ENCODE measurements at places on chromosomes 1 and 21.

- DNase-seq = no peak
Measured at GRCh38 chr1:204287466-204287891, 72.2 kb downstream of the PLEKHA6 start.

DNA sequence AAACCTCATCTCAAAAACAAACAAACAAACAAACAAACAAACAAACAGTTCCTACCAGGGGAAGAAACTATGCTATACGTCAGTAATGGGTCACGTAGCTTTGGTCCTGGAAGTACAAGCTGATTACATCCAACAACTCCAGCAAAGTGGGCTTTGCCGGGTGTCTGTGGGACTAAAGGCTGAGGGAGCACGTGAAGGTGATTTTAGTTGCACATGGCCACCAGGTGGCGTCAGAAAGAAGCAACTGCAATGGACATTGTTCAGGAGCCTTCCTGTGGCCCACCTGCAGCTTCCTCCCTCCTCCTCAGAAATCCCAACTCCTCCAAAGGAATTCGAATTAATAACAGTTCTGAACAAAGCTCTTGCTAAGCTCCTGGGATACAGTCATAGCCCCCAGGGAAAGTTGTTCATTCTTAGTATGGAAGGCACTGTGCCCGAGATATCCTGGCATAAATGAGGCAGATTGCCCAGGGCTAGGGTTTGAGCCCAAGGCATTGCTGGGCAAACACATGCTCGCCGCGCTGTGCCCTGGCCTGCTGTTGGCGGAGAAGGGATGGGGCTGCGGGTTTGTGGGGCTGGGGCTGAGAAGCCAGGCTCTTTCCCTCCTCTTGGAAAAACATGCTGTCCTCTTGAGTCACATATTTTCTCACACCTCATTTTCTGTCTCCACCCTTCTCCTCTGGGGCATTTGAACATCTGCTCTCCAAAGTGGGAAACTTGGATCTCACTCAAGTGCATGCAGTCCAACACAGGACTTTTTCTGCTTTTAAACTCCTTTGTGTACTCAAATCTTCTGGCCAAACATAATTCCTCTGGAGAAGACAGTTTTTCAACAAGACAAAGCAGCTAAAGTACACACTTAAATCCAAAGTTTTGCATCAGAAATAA, 28.6 kb downstream of the AKNAD1 start:
- peak; percentile 72 for DNase-seq

GRCh38 chr1:43443197-43443946, 10.4 kb downstream of the HYI start:
- DNase-seq = no peak

GRCh38 chr21:31176725-31177124, 138.4 kb upstream of the KRTAP19-8 start:
- no peak for DNase-seq

DNA sequence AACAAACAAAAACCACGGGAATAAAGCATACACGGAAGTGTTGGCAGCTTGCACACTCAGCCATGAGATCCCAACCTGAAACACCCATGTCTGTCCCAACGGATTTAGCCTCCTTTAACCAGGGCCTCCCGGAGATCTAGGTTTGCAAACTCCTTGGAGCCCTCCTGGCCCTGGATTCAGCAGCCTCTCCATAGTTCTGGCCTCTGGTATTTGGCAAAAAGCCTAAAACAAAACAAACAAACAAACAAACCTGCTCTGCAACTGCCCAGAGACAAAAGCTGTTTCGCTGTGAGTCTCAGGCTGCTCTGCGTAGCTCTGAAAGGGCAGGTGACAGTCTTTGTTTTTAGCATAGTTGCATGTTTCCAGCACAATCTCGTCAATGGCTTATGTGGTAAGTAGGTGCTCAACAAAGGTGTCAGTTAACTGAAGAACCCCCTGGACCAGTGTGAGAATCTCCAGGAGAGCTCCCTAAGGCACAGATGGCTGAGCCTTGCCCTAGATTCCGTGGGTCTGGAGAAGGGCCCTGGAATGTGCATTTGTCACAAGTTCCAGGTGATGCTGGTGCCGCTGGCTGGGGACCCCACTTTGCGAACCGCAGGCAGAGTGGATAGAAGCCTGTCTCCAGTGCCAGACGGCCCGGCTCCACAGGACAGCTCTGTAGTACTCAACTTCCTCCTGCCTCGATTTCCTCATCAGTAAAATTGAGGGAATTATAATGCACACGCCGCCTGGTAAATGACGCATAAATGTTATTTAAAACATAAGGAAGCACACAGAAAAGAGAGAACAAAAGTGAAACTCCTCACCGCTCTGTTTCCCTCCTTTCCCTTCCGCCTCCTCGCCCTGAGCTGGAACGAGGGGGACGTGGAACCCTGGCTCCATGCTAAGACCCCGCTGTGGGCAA, 86.2 kb downstream of the RIPK4 start:
- no peak for DNase-seq

DNA sequence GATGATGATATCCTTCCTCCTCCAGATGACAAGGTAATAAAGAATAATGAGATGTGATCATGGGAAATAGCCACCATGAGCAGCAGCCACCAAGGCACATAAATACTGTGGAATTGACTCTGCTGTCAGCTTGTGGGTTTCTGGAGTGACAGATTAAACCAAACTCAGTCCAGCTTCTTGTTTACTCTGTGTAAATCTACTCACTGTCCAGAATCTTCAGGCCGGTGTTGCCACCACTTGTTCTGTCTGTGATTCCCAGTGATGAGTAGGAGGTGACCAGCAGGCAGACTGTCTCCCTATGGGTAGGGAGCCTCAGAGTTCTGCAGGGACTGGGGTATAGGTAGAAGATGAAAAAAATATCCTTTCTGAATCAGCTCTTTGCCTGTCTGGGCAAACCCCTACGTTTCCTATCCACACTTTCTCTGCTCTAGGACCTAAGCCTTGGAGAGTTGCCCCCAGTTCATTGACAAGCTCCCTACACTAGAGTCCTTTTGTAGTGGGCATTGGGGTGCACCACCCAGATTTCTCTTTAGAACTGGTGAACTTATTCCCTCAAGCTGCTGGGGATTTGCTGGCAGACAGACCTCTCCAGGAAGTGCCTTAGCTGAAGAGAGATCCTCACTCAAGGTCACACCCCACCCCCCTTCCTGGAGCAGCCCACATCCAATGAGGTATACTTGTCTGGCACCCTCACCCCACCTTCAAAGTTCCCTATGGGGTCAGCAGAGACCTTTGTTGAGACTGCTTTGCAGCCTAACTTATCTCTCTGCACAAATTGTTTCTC, 47.6 kb downstream of the ATP1A1 start:
- DNase-seq = no peak

DNA sequence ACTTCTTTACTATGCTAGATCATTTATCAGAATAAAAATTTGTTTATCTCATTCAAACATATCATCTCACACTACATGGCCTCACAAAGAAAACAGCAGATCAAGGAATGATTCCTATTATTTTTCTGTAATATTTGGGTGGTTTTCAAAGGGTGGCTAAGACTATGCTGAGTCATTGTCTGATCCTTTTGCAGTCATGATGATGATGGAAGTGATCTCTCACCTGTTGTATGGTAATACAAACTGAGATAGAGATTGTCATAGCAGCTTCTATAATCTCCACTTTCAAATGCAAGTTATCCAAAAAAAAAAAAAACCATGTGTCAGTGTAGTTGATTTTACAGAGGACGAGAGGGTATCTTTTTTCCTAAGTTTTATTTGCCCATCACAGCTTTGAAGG, 37.2 kb upstream of the GBP5 start:
- DNase-seq = no peak

GRCh38 chr1:166307261-166308188, 140.7 kb upstream of the FAM78B start:
- no peak for DNase-seq

- no peak for DNase-seq
Measured at GRCh38 chr1:114482585-114482984, 28.4 kb downstream of the TRIM33 start.

GRCh38 chr1:59880735-59881134, 45.8 kb downstream of the CYP2J2 start:
- DNase-seq = no peak

- DNase-seq = no peak
Measured at GRCh38 chr1:24289937-24290595, 29.1 kb upstream of the GRHL3 start.

- no peak for DNase-seq
Measured at GRCh38 chr1:24437631-24438396, 22.2 kb downstream of the NIPAL3 start.

DNA sequence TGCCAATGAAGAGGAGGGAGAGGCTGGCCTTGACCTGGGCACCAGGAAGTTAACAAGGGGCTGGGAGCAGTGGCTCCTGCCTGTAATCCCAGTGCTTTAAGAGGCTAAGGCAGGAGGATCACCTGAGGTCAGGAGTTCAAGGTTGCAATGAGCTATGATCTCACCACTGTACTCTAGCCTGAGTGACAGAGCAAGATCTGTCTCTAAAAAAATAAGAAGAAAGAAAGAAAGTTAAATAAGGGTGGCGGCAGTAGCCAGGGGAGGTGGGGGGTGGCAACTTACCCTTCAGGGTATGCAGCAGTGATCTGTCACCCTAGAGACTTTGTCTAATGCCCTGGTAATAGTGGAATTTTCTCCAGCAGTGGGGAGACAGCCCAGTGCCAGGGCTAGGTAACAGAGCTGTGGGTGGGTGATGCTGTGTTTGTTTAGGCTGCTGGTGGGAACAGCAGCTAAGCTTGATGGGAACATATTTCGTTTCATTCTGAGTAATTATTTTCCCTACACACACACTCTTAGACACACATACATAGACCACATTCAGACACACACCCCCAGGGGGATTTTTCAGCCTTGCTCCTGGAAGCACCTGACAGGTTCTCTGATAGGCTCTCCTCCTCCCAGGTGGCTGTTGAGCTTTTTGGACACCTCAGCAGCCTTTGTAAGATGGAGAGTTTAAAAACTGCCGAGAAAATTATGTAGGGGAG, 11.3 kb upstream of the SYT6 start:
- DNase-seq = no peak

- DNase-seq = no peak
Measured at GRCh38 chr1:239321877-239322276, 64.5 kb upstream of the CHRM3 start.
